K562 (cell line): ENCODE measurements at places on chromosomes 11 and 22. TPM values are rescaled to one million over a fixed set of nuclear protein-coding genes. Genes with fewer than 3 reads are reported as not detected.

DNA sequence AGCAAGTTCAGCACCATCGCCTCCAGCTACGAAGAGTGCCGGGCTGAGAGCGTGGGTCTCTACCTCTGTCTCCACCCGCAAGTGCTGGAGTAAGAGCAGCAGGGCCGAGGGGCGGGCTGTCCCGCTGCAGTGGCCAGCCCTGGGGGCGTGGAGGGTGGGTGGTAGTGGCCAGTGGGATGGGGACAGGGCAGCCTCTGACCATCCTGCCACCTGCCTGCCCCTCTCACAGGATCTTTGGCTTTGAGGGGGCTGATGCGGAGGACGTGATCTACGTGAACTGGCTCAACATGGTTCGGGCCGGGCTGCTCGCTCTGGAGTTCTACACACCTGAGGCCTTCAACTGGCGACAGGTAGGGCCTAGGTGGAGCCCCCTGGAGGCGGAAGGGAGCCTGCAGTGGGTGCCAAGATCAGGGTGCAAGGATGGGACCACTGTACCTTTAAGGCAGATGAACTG, 15.0 kb upstream of the BBS1 start:
- no peaks in the 10 kb centered on the region; the same call in 2 of the 3 replicates for H3K4me1 ChIP-seq
- H3K27me3 ChIP-seq, result no peaks in the 10 kb centered on the region
- no peak for DNase-seq
- no peak overlapping the region for H3K4me3 ChIP-seq
- H3K36me3 ChIP-seq, result peaks cover 48% of the 10 kb centered on the region; the same call in 2 of the 3 replicates

- no peak for DNase-seq
- peak overlapping the region; percentile 76 for H3K27ac ChIP-seq
- no peaks in the 10 kb centered on the region for H3K27me3 ChIP-seq
- H3K36me3 ChIP-seq, result no peaks in the 10 kb centered on the region
These were observed 18.1 kb upstream of the INCENP start for GRCh38 chr11:62105667-62106191.

- no peaks in the 10 kb centered on the region for H3K27me3 ChIP-seq
- DNase-seq, result no peak
These were observed 113.5 kb downstream of the MAML2 start for GRCh38 chr11:96229354-96229977.

GRCh38 chr11:10856689-10857458, 979 bp downstream of the ZBED5 start:
- H3K4me3 ChIP-seq, result peak overlapping the region; percentile 66
- H3K4me1 ChIP-seq, result no peaks in the 10 kb centered on the region; the same call in 1 of the 3 replicates
- no peaks in the 10 kb centered on the region for H3K27me3 ChIP-seq
- H3K36me3 ChIP-seq, result peaks cover 41% of the 10 kb centered on the region

GRCh38 chr11:96228910-96229309, 114.1 kb downstream of the MAML2 start:
- no peaks in the 10 kb centered on the region for H3K36me3 ChIP-seq
- no peak overlapping the region for H3K27ac ChIP-seq
- H3K27me3 ChIP-seq, result no peaks in the 10 kb centered on the region
- DNase-seq, result no peak
- H3K4me1 ChIP-seq, result 0 out of 3 replicates have a peak, but pooled peaks cover 2% of the 10 kb centered on the region
- H3K4me3 ChIP-seq, result no peak overlapping the region

DNA sequence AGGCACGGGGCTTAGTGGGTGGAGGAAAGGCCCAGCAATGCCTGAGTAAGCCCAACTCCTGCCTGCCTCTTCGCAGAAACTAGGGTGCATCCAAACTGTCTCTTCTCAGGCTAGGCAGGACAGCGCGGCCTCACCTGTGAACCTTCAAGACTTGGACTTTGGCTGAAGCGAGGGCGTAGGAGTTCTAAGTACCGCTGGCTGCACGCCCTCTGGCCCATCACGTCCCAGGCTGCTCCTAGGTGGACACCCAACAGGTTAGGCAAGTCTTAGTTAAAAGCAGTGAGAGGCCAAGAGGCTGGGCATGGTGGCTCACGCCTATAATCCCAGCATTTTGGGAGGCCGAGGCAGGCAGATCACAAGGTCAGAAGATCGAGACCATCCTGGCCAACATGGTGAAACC, 1.8 kb upstream of the DDB2 start:
- no peak overlapping the region for H3K27ac ChIP-seq
- H3K4me3 ChIP-seq, result no peak overlapping the region
- DNase-seq, result no peak
- no peaks in the 10 kb centered on the region; the same call in 2 of the 3 replicates for H3K36me3 ChIP-seq
- H3K27me3 ChIP-seq, result no peaks in the 10 kb centered on the region

DNA sequence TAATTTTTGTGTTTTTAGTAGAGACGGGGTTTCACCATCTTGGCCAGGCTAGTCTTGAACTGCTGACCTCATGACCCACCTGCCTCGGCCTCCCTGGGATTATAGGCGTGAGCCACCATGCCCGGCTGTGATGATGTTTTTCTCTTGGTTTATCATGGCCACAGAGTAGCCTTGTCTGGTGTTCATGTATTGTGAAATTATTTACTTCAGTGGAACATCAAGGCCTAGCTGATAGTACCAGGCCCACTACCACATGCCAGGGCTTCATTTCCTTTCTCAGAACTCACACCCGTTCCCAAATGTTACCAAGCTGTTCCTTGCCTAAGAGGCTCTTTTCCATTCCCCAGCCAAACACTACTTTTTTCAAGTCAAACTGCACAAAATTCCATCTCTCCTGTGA, 6.1 kb upstream of the DDB2 start:
- DNase-seq, result no peak
- H3K4me3 ChIP-seq, result no peak overlapping the region
- no peaks in the 10 kb centered on the region; the same call in 1 of the 2 replicates for H3K4me1 ChIP-seq
- H3K36me3 ChIP-seq, result no peaks in the 10 kb centered on the region
- H3K27me3 ChIP-seq, result peaks cover 8% of the 10 kb centered on the region; the same call in 1 of the 2 replicates

- H3K27ac ChIP-seq, result no peak overlapping the region
- H3K36me3 ChIP-seq, result no peaks in the 10 kb centered on the region
- H3K27me3 ChIP-seq, result peaks cover 63% of the 10 kb centered on the region
- no peaks in the 10 kb centered on the region; the same call in 1 of the 2 replicates for H3K4me1 ChIP-seq
- no peak overlapping the region for H3K4me3 ChIP-seq
These were observed 17.6 kb downstream of the PHF21B start for GRCh38 chr22:44992166-44992565.

DNA sequence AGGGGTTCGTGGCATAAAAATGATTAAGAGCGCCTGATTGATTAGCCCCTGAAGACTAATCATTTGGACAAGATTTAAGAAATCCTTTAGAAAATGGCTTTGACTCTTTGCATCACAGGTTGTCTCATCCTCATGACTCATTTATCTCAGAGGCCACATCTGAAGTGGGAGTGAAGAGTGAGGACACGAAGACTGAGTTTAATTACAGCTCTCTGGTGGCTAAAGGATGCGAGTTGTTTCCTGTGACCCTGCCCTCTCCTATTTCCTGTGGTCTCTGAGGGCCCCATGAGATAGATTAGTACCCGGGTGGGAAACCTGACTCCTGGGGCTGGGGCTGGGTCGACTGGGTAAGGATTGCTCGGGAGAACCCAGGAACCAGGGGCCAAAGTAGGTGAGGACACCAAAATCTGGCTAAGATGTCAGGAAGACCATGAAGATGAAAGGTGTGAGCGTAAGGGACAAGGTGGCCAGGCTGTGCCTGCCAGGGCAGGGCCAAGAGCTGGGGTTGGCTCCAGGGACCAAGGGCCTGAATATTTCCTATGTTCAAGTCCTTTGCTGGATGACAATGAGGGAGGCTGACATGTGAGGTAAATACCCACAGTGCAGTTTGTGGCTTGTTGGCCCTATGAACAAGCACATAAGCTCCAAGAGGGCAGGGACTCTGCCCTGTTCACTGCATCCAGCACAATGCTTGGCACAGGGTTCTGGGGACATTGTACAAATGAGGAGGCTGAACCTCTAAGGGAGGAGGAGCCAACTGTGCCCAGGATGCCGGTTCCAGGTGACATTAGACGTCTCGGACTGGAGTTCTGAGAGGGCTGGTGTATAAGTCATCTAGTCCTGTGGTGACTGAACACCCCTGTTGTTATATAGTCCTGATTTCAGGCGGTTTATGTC, 3.6 kb downstream of the OTOG start:
- no peak for DNase-seq
- H3K27ac ChIP-seq, result no peak overlapping the region
- peaks cover 7% of the 10 kb centered on the region for H3K4me1 ChIP-seq
- peaks cover 36% of the 10 kb centered on the region for H3K27me3 ChIP-seq

- no peak overlapping the region for H3K4me3 ChIP-seq
- H3K4me1 ChIP-seq, result no peaks in the 10 kb centered on the region
- DNase-seq, result no peak
- no peaks in the 10 kb centered on the region for H3K27me3 ChIP-seq
These were observed 69.1 kb upstream of the APOA1 start for GRCh38 chr11:116906479-116906878.

DNA sequence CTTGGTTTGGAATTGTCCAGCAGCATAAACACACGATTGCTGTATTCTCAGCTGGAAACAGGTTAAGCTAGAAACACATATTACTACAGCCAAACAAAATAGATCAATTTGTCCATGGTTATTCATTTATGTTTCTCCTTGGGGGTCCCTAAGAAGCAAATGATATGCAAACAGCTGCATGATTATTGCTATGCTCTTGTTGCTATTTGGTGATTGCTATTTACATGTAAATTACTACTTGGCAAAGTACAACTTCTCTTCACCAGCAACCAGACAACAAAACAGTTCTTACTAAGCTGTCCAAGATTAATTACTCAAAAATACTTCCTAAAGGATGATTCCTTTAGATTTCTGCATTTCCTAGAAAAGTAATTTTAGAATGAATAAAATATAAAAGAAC, 567.9 kb upstream of the ARHGAP42 start:
- no peaks in the 10 kb centered on the region for H3K27me3 ChIP-seq
- no peak overlapping the region for H3K4me3 ChIP-seq
- DNase-seq, result no peak
- no peaks in the 10 kb centered on the region for H3K36me3 ChIP-seq
- H3K27ac ChIP-seq, result no peak overlapping the region
- H3K4me1 ChIP-seq, result no peaks in the 10 kb centered on the region

GRCh38 chr11:114183044-114183511, 113.1 kb upstream of the NNMT start:
- H3K4me1 ChIP-seq, result peaks cover 7% of the 10 kb centered on the region
- no peak overlapping the region for H3K27ac ChIP-seq
- H3K4me3 ChIP-seq, result no peak overlapping the region
- no peaks in the 10 kb centered on the region for H3K36me3 ChIP-seq

- no peak for DNase-seq
- H3K36me3 ChIP-seq, result peaks cover 88% of the 10 kb centered on the region; the same call in 2 of the 3 replicates
- H3K27me3 ChIP-seq, result no peaks in the 10 kb centered on the region
- no peak overlapping the region for H3K27ac ChIP-seq
These were observed 7.6 kb downstream of the SCYL1 start for GRCh38 chr11:65532388-65533064.

GRCh38 chr11:72236774-72237111, 7.2 kb downstream of the PHOX2A start:
- peaks cover 69% of the 10 kb centered on the region for H3K36me3 ChIP-seq
- no peaks in the 10 kb centered on the region for H3K27me3 ChIP-seq

- no peaks in the 10 kb centered on the region for H3K4me1 ChIP-seq
- no peaks in the 10 kb centered on the region for H3K36me3 ChIP-seq
- no peak overlapping the region for H3K4me3 ChIP-seq
- no peaks in the 10 kb centered on the region for H3K27me3 ChIP-seq
These were observed 116.1 kb downstream of the UVRAG start for GRCh38 chr11:75931124-75931523.

DNA sequence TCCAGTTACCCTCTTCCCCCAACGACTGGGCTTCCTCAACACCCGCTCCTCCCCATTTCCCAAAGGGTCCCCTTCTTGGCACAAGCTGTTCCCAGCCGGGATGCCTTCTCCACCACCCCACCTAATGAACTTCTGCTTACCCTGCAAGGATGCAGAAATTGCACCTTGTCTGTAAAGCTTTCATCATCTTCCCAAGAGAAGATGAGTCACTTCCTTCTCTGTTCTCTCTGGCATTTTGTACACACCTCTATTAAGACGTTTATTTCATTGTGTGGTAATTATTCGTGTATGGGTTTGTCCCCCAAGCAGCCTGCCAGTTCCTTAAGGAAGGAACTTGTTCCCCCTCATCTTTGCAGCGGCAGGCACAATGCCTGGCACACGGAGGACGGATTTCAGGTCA, 351.1 kb downstream of the CADM1 start:
- no peak overlapping the region for H3K4me3 ChIP-seq
- H3K36me3 ChIP-seq, result no peaks in the 10 kb centered on the region
- 0 out of 2 replicates have a peak, but pooled peaks cover 3% of the 10 kb centered on the region for H3K27me3 ChIP-seq
- no peaks in the 10 kb centered on the region for H3K4me1 ChIP-seq
- no peak overlapping the region for H3K27ac ChIP-seq

GRCh38 chr11:36985562-36985961, 387.5 kb upstream of the RAG2 start:
- no peak for DNase-seq
- no peak overlapping the region for H3K27ac ChIP-seq
- no peak overlapping the region for H3K4me3 ChIP-seq
- no peaks in the 10 kb centered on the region for H3K4me1 ChIP-seq
- H3K27me3 ChIP-seq, result no peaks in the 10 kb centered on the region

DNA sequence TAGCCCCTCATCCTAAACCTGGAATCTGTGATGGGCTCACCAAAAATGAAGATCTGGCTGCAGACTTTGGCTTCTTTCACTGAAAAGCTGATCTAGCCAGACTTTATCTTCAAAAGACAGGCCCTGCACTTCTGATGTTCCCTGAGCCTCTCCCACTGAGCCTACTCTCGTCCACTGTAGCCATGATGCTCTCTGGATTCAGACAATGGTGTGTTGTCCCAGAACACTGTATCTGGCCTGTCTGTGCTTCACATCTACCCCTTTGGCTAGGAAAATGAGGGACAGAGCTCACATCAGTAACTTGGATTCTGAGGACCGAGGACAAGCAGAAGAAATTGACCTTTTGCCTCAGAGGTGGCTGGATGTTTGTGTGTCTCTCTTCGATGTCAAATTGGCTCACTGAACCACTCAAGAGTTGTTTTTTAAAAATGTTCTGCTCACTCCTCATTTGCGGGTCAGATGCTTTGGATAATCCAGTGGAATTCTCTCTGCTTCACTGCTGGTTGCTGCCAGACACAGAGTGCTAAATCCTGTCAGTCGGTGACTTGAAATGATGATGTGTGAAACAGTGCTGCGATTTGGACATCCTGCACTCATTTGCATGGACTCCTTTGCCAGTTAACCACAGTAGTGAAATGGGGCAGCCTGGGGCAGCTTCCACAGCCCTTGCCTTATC, 67.5 kb downstream of the ARFGAP2 start:
- H3K27me3 ChIP-seq, result no peaks in the 10 kb centered on the region
- no peak overlapping the region for H3K4me3 ChIP-seq
- DNase-seq, result no peak
- H3K4me1 ChIP-seq, result no peaks in the 10 kb centered on the region
- no peaks in the 10 kb centered on the region for H3K36me3 ChIP-seq

GRCh38 chr11:129163714-129164164, 28.4 kb downstream of the ARHGAP32 start:
- no peak for DNase-seq
- no peaks in the 10 kb centered on the region for H3K4me1 ChIP-seq
- no peak overlapping the region for H3K27ac ChIP-seq
- no peak overlapping the region for H3K4me3 ChIP-seq
- no peaks in the 10 kb centered on the region for H3K27me3 ChIP-seq

GRCh38 chr22:32607086-32607485, 132.5 kb downstream of the FBXO7 start:
- no peaks in the 10 kb centered on the region for H3K27me3 ChIP-seq
- H3K4me1 ChIP-seq, result peaks cover under 1% of the 10 kb centered on the region; the same call in 1 of the 3 replicates
- no peak for DNase-seq
- no peak overlapping the region for H3K27ac ChIP-seq
- no peaks in the 10 kb centered on the region for H3K36me3 ChIP-seq
- H3K4me3 ChIP-seq, result no peak overlapping the region

Gene MUC2
- total RNA-seq, result 0.18 and 0.38 TPM in 2 replicates

Gene CREB3L1
- 24.9 and 27.6 TPM in 2 replicates for total RNA-seq

Gene CRYBB1
- total RNA-seq, result 0.16 and 0.22 TPM in 2 replicates

Gene FOLR1
- 0.49 and 0.92 TPM in 2 replicates for total RNA-seq

Gene SLC22A12
- not detected in 2 replicates for total RNA-seq

Gene SLC7A4
- not detected in 2 replicates for total RNA-seq

Gene APBB1
- total RNA-seq, result 0.60 and 0.63 TPM in 2 replicates

Gene CEP126
- total RNA-seq, result 0.07 and 0.11 TPM in 2 replicates

Gene PLA2G3
- 0.64 and 0.98 TPM in 2 replicates for total RNA-seq

Gene OR51B4
- 43.8 and 48.2 TPM in 2 replicates for total RNA-seq
